Uterus (tissue), 4 donors: ENCODE measurements at places on chromosomes 13 and 19. TPM values are rescaled to one million over a fixed set of nuclear protein-coding genes. Genes with fewer than 3 reads are reported as not detected.

The ZNF536 gene
- 0.67 TPM for total RNA-seq

The SYDE1 gene
- 15.4 TPM for total RNA-seq

The VSTM2B gene
- total RNA-seq: not detected

The PROZ gene
- total RNA-seq: not detected

The ZNF530 gene
- 4.2 TPM for total RNA-seq

- DNase-seq: peak; percentile 71
Observed at GRCh38 chr13:98451676-98452470, 125.0 kb downstream of the STK24 start.

DNA sequence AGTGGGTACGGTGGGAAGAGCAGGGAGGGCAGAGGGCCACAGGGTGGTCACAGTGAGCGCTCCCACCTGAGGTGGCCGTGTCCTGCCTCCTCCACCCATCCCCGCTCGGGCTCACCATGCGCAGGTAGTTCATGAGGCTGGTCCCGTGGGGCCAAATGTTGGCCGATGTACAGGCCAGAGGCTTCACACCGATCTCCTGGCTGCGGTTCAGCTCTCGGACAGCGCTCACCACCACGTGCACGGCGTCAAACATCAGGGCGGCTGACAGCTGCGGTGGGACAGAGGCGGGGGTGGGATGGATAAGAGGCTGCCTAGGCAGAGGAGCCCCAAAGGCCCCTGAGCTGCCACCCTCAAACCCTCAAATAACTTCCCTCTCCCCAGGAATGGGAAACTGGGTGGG lies 15.8 kb downstream of the GRIK5 start:
- DNase-seq: no peak

DNA sequence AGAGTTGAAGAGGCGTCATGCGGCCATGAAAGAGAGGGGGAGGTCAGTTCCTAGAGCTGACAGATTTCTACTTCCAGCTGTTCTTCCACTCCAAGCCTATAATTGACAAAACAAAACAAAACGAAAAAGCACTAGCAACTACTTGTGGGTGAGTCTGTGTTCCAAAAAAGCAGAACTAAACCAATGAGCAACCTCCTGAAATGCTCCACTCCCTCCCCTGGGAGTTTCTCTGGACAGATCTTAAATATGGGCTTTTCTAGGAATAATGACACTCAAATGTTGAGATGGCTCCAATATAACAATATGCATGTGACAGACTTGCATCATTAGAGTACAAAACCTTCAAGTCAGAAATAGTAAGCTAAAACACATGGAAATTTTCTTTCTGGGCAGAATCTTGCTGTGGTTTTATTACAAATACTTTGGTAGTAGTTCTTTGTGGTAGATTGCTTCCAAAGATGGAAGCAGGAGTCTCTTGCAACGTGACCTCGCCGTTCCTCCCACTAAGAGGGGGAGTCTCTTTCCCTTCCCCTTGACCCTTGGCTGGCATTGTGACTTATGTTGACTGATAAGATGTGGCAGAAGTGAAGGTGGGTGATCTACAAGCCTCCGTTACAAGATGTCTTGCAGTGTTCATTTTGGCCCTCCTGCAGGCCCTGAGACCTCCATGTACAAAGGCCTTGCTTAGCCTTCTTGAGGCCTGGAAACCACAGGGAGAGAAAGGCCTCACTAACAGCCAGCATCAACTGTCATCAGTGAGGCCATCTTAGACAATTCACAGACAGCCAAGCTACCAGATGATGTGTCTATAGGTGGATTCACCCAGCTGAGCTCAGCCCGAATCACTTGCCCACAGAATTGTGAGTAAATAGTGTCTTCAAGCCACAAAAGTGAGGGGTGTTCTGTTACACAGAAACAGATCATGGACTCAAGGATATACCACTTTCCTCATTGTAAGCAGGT lies 173.1 kb upstream of the RFC3 start:
- peak; percentile 50 for DNase-seq

DNA sequence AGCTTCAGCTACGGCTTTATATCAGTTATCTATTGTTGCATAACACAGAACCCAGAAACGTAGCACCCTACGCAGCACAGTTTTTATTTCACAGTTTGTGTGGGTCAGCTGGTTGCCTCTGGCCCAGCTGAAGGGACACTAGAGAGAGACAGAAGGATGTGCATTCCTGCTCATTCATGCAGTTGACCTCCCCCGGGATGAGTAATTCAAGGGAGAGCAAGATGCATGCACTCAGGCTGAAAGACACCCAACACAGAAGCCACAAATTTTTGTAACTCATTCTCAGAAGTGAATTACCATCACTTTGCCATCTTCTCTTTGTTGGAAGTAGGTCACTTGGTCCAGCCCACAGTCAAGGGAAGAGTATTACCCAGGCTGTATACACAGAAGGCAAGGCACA lies 89.5 kb downstream of the EFNB2 start:
- no peak for DNase-seq

GRCh38 chr13:75945841-75946482 lies 309.8 kb downstream of the LMO7 start:
- no peak for DNase-seq

- DNase-seq: no peak
Observed at GRCh38 chr13:42926555-42926954, 65.5 kb downstream of the EPSTI1 start.

DNA sequence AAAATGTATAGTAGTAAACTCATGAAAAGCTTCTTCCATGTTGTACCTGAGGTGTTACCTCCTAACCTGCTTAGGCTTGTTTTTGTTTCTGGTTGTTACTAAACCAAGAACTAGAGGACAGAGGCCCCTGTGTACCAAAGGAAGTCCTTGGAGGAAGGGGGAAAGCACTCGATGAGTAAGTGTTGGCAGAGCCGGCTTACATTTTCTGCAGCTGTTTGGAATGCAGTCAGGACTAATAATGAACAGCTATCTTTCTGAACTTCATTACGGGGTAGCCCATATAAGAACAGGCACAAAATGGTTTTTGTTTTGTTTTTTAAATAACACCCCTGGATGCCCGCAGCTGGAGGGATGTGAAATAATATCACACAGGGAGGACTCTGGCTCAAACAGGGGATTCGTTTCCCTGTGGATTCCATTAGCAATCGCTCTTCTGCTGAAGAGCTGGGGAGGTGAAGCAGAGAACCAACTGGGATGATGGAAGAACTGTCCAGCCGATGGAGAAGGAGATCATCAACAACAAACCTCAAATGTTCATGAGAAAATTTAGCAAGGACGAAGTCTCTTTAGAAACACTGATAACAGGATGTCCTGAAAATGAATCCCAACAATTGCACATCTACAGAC lies 214.2 kb upstream of the MAB21L1 start:
- DNase-seq: no peak

DNA sequence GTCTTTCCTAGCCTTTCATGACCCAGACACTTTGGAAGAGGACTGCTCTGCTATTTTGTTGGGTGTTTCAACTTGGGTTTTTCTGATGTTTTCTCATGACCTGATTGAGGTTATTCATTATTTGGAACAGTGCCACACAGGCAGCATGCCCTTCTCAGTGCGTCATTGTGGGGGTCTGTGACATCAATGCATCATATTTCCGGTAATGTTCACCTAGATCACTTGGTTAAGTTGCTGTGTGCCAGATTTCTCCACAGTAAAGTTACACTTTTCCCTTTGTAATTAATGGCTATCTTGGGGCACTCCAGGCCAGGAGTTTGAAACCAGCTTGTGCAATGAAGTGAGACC lies 124.4 kb downstream of the SIPA1L3 start:
- DNase-seq: no peak

DNA sequence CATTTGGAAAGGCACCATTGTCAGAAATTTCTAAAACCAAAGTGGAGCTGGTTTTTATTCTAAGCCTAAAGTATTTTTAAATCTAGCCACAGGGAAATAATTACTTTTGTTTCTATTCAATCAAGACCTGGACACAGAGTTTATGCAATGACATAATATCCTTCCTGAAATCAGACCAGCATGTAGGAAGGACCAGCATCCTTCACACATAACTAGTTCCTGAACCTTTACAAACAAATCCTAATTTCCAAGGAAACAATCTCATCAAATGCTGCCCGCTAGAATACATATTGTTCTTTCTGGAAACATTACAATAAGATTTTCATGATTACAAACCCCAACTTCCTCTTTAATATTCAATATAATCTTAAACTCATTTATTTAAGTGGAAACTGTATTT lies 1.5 kb downstream of the STARD13 start:
- DNase-seq: no peak

- no peak for DNase-seq
Observed at GRCh38 chr19:27777242-27777641, 1435.7 kb downstream of the UQCRFS1 start.

DNA sequence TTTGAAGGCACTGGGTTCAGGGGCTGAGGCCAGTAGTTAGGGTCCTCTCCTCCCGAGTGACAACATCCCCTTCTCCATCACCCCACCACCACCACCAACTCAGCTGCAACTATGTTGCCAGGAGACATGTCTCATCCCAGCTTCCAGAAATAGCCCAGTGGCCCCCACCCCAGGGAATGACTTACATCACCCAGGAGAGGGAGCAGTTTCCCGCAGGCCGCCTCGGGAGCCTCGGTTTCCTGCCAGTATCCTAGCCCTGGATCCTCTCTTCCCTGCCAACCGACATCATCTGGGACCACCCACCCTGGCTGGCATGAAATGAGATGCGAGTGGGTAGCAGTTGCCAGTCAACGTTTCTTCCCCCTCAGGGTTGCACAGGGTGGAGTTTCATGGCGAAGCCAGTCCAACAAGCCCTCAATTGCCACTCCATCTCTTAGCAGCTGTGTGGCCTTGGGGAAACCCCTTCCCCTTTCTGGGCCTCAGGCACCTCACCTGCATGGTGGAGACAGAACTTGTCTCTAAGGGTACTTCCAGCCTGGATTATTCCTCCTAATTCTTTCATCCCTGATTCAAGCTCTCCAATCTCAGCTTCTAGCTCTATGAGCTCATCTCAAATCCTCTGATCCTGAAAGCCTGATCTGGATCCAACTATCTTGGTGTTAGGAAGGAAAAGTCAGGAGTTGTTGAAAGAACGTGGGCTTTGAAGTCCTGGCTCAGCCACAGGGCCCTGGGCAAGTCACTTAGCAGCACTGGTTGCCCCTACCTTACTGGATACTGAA lies 3.9 kb upstream of the GSK3A start:
- DNase-seq: peak; percentile 82

GRCh38 chr13:23730251-23730650 lies 158.9 kb downstream of the MIPEP start:
- DNase-seq: no peak

- no peak for DNase-seq
Observed at GRCh38 chr19:47096100-47096704, 17.4 kb downstream of the ZC3H4 start.

- DNase-seq: no peak
Observed at GRCh38 chr19:7492558-7492957, 3.7 kb upstream of the PEX11G start.

DNA sequence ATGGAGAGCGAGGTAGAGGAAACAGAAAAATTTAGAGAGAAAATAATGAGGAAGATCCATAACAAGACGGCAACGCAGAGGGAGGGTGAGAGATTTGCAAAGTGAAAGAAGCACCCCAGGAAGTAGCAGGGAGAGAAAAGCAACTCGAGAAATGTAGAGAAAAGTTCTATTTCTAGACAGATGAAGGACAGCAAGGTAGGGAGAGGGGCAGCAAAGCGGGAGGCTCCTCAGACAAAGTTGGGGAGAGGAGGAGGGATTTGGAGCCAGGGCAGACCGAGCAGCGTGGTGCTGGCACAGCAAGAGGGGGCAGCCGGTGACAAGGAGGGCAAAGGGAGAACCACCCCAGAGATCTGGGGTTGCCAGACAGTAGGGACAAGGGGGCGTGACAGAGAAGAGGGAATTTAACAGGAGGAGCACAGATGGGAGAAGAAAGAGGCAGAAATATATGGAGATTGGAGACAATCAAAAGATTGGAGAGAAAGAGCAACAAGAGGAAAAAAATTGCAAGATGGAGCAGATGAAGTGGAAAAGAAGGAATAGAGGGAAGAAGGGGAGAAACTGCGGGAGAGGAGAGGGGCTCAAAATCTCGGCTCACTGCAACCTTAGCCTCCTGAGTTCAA lies 989 bp downstream of the ZNF766 start:
- no peak for DNase-seq
